ENCODE measurements at places on chromosomes 5 and 9.

- no peak for DNase-seq
Observed at GRCh38 chr9:123346026-123346425, 10.0 kb upstream of the CRB2 start.

DNA sequence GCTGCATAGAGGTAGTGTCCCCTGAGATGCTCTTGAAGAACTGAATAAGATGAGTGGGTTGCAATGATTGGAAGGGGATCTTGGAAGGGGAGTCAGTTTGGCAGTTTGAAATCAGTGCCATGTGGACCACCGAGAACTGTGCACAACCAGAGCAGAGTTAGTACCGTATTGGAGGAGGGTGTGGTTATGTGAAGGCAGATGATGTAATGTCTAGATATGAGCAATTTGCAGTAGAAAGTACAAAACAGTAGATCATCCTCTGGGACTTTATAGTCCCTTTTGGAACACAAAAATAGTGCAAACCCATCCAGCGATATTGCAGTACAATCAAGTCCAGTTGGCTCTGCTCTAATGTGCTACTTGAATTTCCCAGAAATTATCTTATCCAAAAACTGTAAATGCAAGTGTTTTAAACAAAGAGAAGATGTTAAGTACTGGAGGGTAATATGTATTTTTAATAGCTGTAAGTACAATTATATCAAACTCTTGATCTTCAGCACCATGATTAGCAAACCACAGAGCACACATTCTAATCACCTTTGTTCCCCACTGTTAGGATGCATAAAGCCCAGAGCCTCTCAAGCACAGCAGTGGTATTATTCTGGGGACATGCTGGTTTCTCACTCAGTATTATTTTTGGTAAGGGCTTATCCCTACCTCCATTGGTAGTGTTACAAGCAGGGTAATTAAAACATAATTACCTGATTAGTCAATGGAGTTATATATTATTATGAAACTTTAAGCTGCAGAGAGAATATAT, 41.5 kb downstream of the MEGF10 start:
- DNase-seq = no peak

DNA sequence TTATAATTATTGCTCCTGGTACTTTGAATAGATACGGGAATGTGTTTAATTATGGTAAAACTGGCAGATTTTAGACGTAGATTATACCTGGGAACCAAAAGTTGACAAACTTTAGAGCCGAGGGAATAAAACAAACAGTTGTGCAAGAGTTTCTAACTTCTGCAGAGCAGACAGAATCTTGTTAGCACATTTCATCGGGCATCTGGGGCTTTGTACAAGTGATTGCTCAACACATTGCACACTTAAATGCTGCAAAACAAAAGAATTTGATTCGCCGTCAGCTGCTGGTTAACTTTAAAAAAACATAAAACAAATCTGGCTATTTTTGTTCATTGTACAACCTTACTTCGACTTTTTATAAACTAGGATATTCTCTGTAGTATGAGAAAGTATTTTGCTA, 398.1 kb downstream of the MAN2A1 start:
- no peak for DNase-seq

DNA sequence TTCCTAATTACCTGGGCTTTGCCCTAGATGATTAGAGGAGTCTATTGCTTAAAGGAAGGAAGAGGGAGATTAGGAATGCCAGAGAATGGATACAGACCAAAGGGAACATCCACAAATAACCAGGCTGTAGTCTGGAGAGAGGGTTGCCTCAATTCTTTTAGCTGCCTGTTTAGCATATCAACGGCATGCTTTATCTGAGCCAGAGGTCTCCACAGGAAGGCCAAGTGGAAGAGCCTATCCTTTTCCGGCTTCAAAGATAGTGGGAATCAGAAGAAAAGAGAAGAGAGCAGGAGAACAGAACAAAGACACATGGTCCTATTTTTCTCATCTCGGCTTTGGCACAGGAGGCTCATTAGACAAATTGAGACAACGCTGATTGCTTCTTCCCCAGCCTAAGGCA, 142.4 kb downstream of the NMUR2 start:
- DNase-seq = no peak

DNA sequence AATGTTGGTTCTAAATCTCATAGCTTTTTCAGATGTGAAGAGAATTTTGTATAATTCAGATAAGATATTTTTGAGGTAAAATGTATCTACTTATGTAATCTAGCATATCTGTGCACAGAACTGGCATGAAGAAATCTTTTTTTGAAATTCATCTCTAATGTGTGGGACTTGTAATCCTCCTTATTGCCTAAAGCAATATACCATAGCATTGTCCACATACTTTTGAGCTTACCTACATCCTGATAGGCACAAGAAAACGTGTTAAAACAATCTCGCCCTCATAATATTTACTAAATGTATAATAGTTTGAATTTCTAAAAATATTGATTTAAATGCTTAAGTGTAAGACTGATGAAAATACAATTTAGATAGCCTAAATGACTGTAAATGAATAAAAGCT, 1686.5 kb upstream of the ACO1 start:
- DNase-seq = no peak

DNA sequence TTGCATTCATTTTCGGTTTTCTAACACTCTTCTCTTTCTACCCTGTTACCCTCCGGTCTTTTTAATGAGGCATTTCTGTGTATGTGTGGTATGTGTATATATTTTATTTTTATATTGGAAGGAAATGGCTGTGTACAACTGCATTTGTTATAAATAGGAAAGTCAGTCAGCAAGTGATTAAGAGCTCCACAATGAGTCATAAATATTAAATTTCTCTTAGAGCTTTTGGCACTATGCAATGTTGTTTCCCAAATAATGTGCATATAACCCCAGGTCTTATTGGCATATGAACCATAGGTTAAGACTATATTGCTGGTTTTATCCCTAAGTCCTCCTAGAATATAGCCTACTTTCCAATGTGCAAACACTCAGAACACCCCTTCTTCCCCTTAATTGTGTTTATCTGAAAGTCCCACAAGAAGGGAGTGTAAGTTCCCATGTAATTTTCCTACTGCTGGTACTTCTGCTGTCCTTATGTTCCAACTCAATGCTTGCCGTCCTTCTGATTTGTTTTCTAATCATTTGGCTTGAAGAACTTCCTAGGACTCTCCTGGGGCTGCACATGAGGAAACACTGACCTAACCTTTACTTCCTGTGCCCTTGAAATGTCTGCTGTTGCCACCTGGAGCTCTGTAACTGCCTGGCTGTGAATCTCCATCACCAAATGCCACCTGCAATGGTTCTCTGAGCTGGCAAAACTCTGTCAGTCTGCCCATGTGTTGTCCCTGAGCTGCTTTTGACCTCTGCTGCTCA, 65.5 kb upstream of the PCSK5 start:
- DNase-seq = no peak

- no peak for DNase-seq
Observed at GRCh38 chr5:119390404-119390803, 34.6 kb downstream of the TNFAIP8 start.

DNA sequence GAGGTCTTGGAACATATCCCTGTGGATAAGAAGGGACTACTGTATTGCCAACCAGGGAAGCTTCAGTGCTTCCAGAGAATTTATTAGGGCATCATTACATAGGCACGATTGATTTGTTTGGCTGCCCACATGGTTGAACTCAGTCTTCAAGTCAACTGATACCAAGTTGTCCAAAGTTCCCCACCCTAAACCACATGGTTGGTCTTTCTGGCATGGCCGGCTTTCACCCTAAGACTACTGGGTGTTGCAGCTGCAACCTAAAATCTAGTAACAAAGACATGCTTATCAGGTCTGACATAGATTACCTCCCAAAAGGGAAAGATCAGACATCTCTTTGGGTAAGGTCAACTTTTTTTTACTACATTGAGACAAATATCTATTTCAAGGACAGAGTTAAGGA, 37.0 kb downstream of the FAF2 start:
- DNase-seq = no peak
